NCI-H510A (cell line): ENCODE measurements at places on chromosomes 11 and 22.

- DNase-seq: no peak
Observed at GRCh38 chr22:36860017-36860416, 789 bp upstream of the NCF4 start.

- no peak for DNase-seq
Observed at GRCh38 chr11:73334384-73335203, 26.5 kb downstream of the ARHGEF17 start.

DNA sequence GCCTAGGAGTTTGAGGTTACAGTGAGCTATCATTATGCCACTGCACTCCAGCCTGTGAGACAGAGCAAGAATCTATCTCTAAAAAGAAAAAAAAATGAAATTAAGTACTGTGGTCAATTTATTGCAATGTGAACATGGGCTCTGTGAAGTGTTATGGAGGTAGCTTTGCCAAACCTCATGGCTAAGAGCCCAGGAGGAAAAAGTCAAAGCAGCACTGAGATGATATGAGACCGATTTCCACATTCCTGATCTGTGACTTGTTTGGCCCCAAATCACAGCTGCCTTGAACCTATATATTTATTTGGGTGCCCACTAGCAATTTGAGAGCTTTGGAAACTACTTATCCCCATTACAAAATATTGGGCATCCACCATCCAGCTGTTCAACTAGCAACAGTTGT, 29.8 kb upstream of the TMEM135 start:
- DNase-seq: no peak

DNA sequence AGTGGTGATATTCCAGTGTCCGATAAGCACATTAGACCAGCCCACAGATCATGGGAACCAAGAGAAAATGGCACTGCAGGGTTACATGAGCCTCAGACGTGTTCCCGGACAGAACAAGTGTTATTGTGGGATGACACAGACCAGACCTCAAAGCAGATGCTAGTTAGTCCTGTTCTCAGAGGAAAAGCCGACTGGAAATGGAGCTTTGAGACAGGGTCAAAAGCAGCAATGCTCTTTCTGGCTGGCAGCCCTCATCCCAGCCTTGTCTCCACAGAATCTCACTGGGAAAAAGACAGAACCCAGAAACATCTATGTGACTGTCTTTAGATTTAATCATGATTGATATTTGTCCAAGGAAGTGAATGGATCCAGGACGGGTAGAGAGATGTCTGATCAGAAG, 506.8 kb downstream of the INSC start:
- no peak for DNase-seq

- no peak for DNase-seq
Observed at GRCh38 chr11:72072348-72072747, 8.0 kb downstream of the NUMA1 start.

DNA sequence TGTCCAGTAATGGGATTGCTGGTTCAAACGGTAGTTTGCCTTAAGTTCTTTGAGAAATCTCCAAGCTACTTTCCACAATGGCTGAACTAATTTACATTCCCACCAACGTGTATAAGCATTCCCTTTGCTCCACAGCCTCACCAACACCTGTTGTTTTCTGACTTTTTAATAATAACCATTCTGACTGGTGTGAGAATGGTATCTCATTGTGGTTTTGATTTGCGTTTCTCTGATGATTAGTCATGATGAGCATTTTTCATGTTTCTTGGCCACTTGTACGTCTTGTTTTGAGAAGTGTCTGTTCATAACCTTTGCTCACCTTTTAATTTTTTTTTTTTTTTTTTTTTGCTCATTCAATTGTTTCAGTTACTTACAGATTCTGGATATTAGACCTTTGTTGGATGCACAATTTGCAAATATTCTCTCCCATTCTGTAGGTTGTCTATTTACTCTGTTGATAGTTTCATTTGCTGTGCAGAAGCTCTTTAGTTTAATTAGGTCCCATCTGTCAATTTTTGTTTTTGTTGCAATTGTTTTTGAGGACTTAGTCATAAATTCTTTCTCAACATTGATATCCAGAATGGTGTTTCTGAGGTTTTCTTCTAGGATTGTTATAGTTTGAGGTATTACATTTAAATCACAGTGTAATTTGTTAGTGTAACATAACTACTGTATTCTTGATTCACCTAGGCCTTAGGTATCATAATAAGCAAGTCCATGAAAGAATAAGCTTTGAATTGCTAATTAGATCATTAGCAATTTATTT, 33.0 kb downstream of the CCDC34 start:
- DNase-seq: no peak

GRCh38 chr11:122085264-122085663, 30.8 kb downstream of the BLID start:
- no peak for DNase-seq

DNA sequence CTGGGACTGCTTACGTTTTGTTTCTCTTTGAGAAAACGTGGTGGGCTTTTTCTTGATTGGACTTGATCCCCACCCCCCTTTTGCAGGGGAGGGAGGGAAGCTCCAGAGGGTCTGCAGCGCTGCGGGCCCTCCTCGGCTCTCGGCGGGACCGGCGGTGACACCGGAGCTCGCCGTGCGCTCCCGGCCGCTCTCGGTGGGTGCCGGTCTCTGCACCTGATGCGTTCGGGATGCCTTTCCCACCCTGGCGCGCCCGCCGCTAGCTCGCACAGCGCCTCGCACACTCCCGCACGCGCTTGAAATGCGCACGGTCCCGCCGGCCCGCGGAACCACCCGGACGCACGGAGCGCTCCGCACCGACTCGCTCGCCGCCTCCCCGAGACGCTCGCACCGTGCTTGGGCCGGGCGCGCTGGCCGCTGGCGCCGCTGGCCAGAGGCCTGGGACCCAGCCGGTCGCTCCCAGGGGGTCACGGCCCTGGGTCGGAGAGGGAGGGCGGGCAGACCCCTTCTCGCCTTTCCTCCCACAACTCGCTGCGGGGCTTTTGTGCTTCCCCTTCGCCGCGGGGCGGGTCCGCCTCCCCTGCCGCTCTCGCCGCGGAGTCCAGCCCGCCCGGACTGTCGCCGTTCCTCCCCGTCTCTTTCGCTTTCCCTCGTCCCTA, 1.0 kb downstream of the ZBTB16 start:
- DNase-seq: no peak

- DNase-seq: no peak
Observed at GRCh38 chr11:94449437-94449836, 44.2 kb downstream of the MRE11 start.
